A673 (cell line): ENCODE measurements at places on chromosomes 2 and 18.
A peak's percentile ranks its signal among the peaks of the same experiment; 100 is the strongest.

DNA sequence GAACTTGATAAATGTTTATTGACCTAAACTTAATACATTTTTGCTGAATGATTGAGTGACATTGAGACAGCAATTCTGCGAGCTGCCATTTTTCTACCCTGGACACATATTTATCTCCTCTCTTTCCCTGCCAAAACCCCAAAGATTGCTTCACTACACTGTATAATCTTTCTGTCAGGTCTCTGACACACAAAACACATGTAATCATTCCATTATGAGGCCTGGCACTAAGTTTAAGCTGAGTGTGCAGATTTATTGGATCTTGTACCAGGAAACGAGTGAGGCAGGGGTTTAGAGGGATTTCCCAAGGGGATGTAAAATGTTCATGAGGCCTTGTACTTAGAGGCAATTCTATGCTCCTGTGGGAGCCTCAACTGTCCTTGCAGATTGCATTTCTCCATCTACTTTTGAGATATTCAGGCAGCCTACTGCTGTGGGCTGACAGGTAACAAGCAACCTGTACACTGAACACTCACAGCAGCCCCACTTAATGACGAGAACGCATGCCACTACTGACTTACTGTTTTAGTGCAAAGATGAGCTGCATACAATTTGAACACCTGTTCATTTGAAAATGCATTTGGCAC, 13.7 kb upstream of the OSR1 start:
- DNase-seq, result no peak

GRCh38 chr2:44200759-44201158, 32.1 kb downstream of the PPM1B start:
- peak; percentile 13 for DNase-seq

DNA sequence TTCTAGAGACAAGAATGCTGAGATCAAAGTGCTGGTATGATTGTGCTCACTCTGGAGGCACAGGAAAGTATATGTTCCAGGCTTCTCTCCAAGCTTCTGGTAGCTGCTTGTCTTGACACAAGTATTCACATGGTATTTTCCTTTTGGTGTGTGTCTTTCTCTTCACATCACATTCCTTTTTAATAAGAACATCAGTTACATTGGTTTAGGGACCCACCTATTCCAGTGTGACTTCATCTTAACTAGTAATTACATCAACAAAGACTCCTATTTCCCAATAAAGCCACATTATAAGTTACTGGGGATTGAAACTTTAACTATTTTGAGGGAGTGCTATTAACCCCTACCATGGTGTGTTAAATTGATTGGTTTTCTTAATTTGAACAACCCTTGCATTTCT, 119.1 kb downstream of the FSIP2 start:
- DNase-seq, result no peak

- peak; percentile 31 for DNase-seq
Measured at GRCh38 chr2:215929602-215930335, 83.6 kb downstream of the MREG start.

DNA sequence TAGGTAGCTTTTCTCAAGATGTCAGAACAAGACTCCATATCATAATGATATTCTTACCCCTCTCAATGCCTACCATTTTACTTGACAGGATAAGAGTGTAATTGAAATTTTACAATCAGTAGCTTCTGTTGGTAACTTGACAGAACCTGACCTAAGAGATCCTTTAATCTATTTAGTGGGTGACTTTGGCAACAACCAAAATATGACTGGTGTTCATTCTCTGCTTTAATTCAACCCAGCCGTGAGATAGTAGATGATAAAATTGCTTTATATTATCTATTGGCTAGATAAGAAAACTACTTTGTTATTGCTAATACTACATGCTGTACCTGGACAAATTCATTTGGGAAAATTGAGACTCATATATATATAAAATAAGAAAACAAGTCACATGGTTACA, 770.2 kb upstream of the NXPH2 start:
- DNase-seq, result no peak

DNA sequence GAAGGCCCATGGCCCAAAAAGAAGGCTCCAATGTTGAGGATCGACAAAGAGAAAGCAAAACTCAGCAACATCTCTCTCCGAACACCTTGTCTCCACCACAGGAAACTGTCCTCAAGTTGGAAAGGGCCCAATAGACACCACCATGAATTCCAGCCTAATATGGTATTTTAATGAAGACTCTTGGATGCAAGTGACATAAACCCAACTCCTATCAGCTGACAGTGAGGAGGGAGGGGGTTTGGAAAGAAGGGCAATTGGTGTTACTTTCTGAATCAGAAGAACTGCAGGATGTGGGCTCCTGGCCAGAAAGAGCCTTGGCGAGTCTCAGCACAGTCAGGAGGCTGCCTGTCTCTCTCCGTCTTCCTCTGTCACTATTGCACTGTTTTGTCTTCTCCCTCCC, 40.3 kb upstream of the SIGLEC15 start:
- DNase-seq, result no peak

DNA sequence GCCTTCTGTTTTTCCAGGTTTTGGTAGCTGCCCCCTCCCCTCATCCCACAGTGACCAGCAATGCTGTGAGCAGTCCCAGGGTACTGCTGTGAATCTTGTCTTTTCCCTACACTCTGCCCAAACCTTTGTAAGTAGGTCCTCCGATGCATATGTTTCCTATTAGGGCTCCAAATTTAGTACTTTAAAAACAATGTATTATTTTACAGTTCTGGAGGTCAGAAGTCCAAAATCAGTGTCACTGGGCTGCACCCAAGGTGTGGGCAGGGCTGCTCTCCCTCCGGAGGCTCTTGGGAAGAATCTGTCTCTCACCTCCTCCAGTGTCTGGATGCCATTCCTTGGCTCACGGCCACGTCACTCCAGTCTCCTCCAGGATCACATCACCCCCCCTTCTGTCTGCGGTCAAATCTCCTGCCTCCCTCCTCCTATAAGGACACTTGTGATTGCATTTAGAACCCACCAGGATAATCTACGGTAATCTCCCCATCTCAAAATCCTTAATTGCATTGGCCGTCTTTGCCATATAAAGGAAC, 208.5 kb downstream of the SH3BP4 start:
- peak; percentile 33 for DNase-seq

- DNase-seq, result no peak
Measured at GRCh38 chr2:176843208-176843607, 369.4 kb upstream of the HNRNPA3 start.

DNA sequence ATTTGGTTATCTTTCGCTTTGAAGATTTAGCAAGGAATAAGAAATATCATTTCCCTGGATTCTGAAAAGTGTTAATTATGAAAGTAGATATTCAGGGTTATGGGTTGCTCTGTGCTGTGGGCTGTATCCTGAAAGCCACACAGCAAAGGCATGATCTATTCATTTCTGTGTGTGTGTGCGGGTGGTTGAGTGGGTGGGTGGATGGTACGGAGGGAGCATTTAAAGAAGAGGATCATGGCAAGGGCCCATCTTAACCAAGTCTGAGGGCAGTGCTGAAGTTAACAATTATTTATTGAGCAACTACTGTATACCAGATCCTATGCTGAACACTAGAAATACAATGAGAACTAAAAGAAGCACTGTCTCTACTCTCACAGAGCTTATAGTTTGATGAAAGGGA, 178.2 kb upstream of the ZEB2 start:
- DNase-seq, result no peak

DNA sequence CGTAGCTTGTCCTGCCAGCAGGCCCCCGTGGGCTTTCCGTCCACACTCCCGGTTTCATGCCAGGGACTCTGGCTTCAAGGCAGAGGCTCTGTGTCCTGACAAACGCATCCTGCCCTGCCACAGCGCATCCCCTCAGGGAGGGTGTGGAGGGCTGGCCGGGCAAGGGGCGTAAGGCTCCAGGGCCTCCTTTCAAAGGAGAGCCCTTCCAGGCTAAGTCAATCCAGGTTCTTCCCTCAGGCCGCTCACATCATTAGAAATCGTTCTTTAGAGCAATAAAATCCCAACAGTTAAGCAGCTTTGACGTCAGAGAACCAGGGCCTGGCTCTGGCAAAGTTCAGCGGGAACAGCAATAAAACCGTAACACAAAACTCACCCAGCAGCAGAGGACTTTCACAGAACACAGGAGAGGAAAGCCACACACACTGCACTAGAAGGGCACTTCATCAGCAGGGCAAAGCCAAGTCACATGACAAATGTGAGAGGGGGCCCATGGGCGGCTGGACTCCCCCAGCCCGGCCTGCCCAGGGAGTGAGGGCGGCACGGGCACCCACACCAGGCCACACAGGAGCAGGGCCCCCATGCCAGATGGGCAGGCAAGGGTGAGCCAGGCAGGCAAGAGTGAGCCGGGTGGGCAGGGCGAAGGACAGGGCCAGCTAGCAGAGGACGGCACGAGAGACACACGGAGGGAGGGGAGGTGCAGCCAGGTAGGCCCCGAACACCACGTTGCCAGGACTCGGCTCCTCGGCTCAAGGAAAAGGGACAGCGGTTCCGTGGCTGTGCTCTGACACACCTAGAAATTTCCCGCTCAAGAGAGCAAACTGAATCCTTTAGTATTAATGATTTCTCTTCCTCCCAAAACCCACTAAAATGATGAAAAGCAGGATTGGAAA, 52.0 kb downstream of the HDAC4 start:
- no peak for DNase-seq

GRCh38 chr2:221833966-221834365, 261.9 kb upstream of the EPHA4 start:
- DNase-seq, result no peak

DNA sequence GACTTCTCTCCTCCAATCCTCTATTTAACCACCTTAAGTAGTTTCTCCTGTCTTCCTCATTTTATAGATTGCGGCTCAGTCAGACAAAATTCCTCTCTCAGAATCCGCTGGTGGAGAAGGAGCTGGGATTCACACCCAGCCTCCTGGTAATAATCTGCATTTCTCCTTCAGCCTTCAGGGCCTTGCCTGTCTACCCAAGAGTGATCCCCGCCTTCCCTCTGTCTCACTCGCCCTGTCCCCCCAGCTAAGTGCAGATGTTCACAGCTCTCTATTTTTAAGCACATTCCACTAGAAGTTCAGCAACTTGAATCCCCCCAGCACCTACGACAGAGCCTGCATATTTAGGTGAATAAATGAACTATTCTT, 212.5 kb upstream of the HAAO start:
- DNase-seq, result no peak

GRCh38 chr2:231545105-231545902, 15.1 kb upstream of the NMUR1 start:
- no peak for DNase-seq

DNA sequence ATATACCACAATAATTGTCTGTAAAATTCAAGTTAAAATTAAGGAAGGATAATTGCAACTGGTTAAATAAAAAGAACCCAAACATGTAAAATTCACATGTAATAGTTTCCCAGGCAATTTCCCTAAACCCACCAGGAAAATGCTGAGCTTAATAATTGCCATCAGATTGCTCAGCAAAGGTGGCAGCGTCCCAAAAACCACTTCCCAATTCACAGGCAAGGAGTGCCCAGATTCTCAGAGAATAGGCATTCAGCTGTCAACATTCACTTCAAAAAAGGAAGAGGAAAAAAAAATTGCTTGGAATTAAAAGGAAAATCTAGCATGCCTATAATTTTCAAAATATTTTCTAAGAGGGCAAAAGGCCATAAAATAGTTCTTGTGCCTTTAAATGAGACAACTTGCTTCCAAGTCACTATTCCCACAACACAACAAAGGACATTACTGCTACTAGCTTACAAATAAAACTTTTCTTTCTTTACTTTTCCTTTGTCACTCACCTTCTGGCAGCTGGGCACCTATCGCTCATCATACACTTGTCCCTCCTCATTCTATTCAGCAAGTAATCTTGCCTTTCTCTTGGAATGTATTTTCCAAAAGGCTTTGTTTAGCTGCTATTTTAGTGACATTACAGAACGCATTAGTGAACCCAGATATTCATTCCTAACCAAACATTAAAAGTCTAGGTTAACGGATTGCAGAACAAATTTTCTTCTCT, 15.2 kb downstream of the SRBD1 start:
- no peak for DNase-seq

DNA sequence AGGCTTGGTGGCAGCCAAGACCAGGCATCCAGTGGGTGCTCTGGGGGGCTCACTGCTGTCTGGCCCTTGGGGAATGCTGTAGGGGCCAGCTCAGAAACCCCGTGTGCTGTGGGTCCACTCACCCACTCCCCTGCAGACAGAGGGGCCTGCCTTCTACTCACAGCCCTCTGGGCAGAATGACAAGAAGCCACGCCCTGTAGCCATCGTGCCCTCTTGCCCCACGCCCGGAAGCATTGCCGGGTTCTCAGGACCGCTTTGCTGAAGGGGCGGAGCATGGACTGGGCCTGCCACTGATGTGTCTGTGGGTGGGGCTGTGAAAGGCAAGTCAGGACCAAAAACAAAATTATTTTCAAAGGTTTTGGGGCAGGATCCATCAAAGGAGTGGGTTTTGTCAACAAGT, 27.8 kb downstream of the GLI2 start:
- DNase-seq, result no peak

GRCh38 chr2:26347286-26347865, 787 bp upstream of the ADGRF3 start:
- no peak for DNase-seq

GRCh38 chr2:74020702-74021406, 36.1 kb downstream of the TET3 start:
- no peak for DNase-seq

GRCh38 chr2:240833724-240834285, 13.8 kb upstream of the KIF1A start:
- DNase-seq, result no peak

DNA sequence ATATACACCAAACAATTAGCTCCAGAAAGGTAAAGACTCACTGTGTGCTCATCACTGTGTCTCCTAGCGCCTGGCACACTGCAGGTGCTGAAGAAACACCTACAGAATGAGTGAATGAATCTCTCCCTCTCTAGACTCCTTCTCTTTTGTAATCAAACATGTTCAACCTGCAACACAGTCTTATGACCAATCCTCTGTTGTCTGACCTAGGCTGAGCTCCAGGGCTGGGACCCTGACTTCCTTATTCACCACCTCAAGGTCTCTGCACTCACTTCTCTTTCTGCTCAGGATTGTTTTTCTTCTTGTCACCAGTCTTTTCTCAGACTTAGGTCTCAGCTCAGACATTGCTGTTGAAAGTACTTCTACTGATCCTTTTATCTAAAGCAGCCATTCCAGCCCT, 9.8 kb downstream of the CKAP2L start:
- DNase-seq, result no peak

DNA sequence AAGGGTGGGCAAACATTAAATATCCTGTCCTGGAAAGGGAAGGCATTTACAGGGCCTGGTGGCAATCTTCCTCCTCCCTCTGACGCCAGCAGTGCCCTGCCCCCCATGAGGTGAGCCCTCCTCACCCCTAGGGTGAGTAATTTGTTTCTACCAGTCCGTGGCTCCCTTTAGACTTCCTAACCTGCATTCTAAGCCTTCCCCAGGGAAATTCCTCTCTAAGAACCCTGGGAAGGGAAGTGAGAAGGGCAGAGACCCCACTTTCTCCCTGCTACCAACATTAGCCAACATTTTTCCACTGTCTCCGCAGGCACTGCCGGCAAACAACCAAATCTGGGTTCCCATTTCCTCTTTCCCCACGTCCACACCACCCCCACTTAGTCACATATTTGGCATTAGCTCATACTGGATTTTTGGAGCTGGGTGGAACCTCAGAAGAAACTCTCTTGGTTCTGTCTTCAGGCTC, 69.3 kb downstream of the NRP2 start:
- DNase-seq, result no peak
